ENCODE measurements at places on chromosomes 11 and 22.

DNA sequence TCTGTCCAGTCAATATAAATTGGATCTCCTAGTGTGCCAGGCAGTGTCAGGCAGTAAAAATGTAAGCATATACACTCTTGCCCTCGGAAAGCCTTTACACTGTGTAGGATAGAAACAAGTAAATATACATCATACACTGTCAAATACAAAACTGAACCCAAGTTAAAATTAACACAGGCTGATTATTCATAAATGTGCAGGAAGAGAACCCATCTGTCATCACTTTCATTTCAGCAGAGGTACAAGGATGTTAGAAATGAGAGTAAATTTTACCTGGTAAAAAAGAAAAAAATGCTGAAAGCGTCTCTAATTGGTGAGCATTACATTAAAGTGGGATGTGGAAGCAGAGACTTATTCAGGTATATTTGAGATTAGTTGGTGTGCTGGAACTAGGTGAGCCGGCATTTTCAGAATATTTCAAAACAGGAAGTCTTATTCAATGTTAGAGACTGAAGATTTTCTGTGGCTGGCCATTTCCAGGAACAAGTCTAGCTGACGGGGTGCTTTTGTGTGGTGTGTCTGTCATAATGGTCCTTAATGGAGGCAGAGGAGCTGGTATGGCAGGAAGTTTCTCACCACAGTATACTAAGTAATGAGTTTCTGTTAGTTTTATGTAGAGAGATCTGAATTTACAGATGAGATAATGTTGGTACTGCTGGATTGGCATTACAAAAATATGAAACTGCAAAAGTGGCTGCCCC is 192.6 kb downstream of the CASP12 start:
- DNase-seq, result no peak

DNA sequence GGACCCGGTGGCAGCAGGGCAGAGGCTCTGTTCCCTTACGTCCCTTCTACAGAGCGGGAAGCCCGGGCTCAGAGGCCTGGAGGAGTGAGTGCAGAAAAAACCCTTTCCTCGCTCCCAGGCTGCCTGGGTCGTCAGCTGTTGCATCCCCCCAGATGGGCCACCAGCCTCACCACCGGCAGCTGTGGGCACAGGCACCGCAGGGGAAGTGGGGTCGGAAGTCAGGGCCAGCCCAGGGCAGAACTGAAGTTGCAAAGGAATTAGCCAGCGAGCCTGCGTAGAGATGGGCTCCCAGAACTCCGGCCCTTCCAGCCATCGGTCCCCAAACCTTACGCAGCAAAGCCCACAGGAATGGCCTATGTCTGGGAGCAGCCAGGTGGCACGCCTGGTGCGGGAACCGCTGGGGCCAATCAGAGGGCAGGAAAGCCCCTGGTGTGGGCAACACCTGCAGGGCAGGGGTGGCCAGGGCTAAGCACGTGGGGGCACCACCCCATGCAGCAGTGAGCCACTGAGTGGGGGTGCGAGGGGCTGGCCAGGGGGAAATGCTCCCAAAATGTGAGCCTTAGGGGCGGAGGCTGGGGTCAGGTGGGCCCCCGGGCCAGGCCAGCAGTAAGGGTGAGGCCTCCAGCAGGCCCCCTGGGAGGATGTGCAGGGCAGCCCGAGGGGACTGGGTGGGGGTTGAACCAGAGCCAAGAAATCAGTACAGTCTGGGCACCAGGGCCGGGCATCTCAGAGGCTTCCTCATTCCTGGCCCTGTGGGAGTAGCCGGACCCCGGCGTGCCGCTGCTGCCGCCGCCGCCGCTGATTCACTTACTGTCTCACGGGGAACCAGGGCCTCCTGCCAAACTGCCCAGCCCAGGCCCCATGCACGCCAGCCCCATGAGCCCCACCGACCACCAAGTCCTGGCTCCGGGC is 58.2 kb downstream of the WNT7B start:
- DNase-seq, result no peak

GRCh38 chr11:17021511-17021910 is 7.3 kb upstream of the PLEKHA7 start:
- DNase-seq, result no peak

- DNase-seq, result no peak
Measured at GRCh38 chr11:45097721-45098493, 48.5 kb upstream of the PRDM11 start.

All from non-pigmented ciliary epithelial cell (primary cell).